ENCODE measurements at places on chromosomes 3 and 15.

GRCh38 chr15:79978655-79979514 is 7.9 kb upstream of the BCL2A1 start:
- no peak for DNase-seq

- no peak for DNase-seq
Measured at GRCh38 chr3:31170932-31171670, 276.6 kb upstream of the GADL1 start.

GRCh38 chr3:188589771-188590170 is 435.8 kb downstream of the LPP start:
- DNase-seq = no peak

DNA sequence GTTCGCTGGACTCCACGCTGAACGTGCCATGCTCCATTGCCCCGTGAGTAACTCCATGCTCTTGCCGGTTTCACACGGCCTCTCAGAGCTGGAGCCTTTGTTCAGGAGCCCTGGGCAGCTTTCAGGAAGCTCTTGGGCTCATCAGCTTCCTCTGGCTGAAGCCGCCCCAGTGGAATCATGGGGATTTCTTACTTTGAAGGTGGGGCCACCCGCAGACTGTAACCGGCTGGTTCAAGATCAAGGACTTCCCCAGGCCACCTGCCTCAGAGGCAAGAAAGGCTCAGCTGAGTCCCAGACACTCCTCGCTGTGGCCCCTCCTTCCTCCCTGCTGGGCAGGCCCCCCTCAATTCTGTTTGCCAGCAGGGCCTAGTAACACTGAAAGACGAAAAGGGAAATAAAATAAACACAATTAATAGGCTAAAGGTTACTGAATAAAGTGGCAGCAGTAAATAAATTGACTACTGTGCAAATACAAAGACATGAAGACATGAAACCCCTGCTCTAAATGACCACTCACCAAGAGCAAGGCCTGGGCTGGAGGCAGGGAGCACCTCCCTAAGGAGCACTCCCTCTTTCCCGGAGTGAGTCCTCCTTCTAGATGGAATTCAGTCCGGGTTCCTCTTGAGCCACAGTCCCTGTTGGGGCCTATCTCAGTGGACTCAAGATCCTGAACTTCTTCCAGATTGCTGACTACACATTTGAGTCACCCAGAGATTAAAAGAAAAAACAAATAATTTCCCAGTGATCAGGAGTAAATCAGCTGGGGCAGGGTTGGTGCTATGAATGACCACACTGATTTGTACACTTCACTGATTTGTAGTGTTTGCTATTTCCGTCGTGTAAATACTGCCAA is 51.0 kb downstream of the ZDHHC19 start:
- DNase-seq = no peak

GRCh38 chr3:107988460-107989175 is 102.2 kb downstream of the CD47 start:
- no peak for DNase-seq

- no peak for DNase-seq
Measured at GRCh38 chr15:71844916-71845315, 34.6 kb downstream of the NR2E3 start.

DNA sequence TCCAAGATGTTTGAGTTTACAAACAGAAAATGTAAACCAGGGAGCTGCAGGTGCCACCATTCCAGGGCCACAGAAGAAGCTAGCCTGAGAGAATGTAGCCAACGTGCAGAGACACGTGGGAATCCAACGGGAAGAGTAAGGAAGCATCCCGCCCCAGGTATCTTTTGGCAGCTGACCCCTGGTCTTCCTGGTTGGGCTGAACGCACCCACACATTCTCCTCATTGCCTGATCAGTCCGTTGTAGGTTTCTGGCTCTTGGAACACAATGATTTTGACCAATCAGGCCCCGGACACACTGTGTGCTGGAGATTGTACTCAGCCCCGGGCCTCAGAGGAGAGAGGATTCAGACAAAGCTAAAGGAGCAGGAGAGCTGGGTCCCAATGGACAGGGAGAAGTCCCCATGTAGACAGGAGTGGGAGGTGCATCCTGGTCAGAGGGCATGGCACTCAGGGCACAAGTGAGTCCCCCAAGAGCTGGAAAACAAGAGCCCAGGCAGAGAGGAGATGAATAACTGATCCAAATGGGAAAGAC is 102.3 kb downstream of the TPRA1 start:
- no peak for DNase-seq

DNA sequence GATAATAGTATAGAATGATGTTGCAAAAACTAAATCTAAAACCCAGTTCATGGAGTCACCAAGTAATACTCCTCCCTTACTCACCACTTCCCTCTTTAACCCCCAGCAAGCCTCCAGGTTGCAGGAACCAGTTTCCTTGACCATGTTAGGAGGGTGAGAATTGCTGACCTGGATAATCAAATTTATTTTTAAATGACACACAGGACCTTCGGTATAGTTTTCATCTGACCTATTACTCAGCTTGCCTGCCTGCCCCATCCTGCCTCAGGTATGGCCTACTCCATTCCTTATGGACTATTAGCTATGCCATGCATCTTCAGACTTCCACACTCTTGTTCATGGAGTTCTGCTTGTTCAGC is 883 bp downstream of the RTP4 start:
- no peak for DNase-seq
